ENCODE measurements at places on chromosomes 6 and 20.

GRCh38 chr20:31984981-31985471 is 17.1 kb downstream of the XKR7 start:
- DNase-seq: no peak

DNA sequence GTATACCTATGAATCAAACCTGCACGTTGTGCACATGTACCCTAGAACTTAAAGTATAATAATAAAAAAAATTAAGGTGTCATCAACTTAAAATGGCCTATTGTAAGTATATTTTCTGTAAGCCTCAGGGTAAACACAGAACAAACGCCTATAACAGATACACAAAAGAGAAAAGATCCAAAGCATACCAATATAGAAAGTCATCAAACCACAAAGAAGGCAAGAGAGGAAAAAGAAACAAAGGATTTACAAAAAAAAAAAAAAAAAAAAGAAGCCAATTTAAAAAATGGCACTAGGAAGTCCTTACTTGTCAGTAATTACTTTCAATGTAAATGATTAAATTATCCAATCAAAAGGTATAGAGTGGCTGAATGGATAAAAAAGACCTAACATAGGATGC is 24.6 kb upstream of the ASF1A start:
- DNase-seq: no peak

GRCh38 chr6:143708889-143709288 is 31.1 kb downstream of the PHACTR2 start:
- no peak for DNase-seq

- DNase-seq: no peak
Measured at GRCh38 chr6:35669451-35670045, 19.2 kb downstream of the FKBP5 start.

DNA sequence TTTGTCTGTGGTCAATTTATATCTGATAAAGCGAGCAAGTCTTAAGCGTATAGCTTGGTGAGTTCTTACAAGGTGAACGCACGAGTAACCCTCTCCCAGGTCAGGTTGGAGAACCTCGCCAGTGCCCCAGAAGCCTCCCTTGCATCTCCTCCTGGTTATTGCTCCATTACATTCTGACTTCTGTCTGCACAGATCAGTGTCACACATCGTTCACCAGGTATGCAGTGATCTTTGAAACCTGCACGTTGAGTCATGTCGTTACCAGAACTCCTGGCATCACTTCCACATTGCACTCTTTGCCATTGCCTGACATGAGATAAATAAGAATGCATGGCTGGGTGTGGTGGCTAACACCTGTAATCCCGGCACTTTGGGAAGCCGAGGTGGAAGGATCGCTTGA is 44.2 kb downstream of the AKAP12 start:
- no peak for DNase-seq

- peak; percentile 75 for DNase-seq
Measured at GRCh38 chr20:35697696-35698297, 1.4 kb downstream of the NFS1 start.

- DNase-seq: no peak
Measured at GRCh38 chr6:110255211-110255750, 75.1 kb downstream of the CDC40 start.

Data from vagina (tissue), 2 donors.